Keratinocyte (primary cell): ENCODE measurements at places on chromosomes 4 and X. TPM values are rescaled to one million over a fixed set of nuclear protein-coding genes. Genes with fewer than 3 reads are reported as not detected.

DNA sequence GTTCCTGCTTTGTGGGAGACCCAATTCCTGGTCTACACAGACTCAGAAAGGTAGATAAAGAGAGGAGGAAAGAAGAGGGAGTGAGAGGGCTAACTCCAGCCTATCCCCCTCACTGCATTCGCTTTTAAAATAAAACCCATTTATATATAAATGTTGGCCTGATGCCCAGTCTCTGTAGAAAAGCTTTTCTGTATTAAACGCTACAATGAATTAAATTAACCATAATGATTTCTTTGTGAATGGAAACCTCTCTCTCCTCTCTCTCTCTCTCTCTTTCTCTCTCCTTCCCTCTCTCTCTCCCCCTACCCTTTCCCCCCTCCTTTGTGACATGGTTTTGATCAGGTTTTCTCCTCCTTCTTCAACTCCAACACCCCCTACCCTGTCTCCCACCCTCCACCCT, 34.8 kb downstream of the PJA1 start:
- H3K27me3 ChIP-seq, result no peaks in the 10 kb centered on the region
- H3K27ac ChIP-seq, result no peak overlapping the region
- DNase-seq, result no peak
- peaks cover 10% of the 10 kb centered on the region for H3K4me1 ChIP-seq
- no peaks in the 10 kb centered on the region for H3K36me3 ChIP-seq

PNMA6A gene
- 0.14 to 0.41 TPM (median 0.16 TPM) in 3 replicates for polyA plus RNA-seq

LRCH2 gene
- polyA plus RNA-seq, result not detected in 3 replicates

CFAP99 gene
- not detected in 3 replicates for polyA plus RNA-seq

DNA sequence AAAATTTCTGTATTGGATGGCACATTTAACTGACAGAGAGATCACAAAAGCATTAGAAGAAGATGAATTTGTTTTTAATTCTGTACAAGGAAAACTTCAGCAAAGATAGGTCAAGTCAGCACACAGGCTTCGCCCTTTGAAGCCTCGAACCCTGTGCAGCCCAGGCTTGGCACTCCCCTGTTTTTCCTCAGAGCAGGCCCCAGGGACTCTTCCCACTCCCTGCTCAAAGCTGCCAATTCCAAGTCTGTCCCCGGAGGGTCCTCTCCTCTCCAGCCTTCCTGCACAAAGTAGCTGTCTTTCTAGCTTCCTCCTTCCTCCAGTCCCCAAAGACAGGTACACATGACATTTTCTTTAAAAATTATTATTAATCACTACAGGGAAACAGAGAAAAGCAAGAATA, 466.3 kb downstream of the PPARGC1A start:
- no peaks in the 10 kb centered on the region for H3K36me3 ChIP-seq
- H3K27me3 ChIP-seq, result no peaks in the 10 kb centered on the region
- no peak for DNase-seq
- no peak overlapping the region for H3K27ac ChIP-seq
- no peaks in the 10 kb centered on the region for H3K4me1 ChIP-seq

MAPK10 gene
- polyA plus RNA-seq, result 4.7 to 8.2 TPM (median 6.8 TPM) in 3 replicates

GRCh38 chrX:101658661-101659491, 774 bp downstream of the ARMCX2 start:
- H3K4me1 ChIP-seq, result no peaks in the 10 kb centered on the region
- no peak overlapping the region for H3K27ac ChIP-seq
- DNase-seq, result no peak
- peaks cover 6% of the 10 kb centered on the region for H3K27me3 ChIP-seq

NDNF gene
- not detected in 3 replicates for polyA plus RNA-seq

DNA sequence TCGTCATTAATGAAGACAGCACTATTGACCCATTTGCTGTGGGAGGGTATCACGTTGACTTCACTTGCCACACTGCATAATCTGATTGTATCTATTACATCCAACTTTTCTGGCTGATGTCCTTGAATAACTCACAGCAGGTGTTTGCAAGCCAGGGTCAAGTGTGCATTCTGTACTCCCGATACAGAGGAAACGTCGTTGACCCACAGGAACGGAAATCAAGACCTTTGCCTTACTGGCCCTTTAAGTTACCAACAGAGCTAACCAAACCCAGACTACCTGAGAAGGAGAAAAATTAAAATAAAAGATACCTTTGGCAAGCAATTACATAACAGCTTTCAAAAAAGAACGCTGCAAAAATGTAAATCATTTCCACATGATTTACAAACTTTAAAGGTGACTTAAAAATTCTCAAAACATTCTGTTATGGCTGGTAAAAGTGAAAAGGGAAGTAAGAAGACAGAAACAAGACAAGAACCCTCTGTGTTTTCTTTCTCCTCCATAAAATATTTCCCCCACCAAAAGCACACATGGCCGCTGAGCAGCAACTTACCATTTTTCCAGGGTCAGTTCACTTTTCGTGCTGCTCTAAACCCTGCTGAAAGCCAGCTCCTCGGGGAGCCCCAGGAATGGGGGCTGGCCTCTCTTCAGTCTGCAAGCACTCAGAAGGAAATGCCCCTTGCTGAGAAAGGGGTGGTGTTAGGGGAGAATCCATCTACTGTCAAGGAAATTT, 6.5 kb upstream of the SHISA3 start:
- no peak overlapping the region for H3K4me3 ChIP-seq
- DNase-seq, result no peak
- H3K4me1 ChIP-seq, result no peaks in the 10 kb centered on the region
- peaks cover 7% of the 10 kb centered on the region for H3K27me3 ChIP-seq
- no peaks in the 10 kb centered on the region for H3K36me3 ChIP-seq

DNA sequence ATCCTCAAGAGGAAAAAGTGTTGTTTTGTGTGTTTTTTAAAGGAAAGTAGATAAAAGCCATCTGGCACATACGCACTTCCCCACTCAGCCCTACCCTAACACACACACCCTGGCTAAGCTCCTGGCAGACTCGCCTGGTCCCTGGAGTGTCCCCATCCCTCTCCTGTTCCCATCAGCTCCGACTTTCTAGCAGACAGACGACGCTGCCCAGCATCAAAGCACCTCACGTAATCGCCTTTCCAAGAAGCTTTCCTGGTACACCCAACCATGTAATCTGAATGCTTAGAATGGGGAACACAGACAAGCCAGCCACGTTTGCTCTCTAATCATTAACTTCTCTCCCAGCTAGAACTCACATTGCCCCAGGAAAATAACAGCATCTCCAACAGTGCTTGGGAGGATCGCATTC, 116.2 kb downstream of the AFAP1 start:
- no peak overlapping the region for H3K27ac ChIP-seq
- no peak for DNase-seq
- peaks cover 2% of the 10 kb centered on the region for H3K36me3 ChIP-seq
- peaks cover 5% of the 10 kb centered on the region for H3K4me1 ChIP-seq

GRCh38 chrX:68834371-68835103, 5.7 kb downstream of the EFNB1 start:
- no peaks in the 10 kb centered on the region for H3K27me3 ChIP-seq
- H3K27ac ChIP-seq, result peak overlapping the region; percentile 92
- H3K36me3 ChIP-seq, result peaks cover 30% of the 10 kb centered on the region
- DNase-seq, result no peak
- peaks cover 51% of the 10 kb centered on the region for H3K4me1 ChIP-seq

DNA sequence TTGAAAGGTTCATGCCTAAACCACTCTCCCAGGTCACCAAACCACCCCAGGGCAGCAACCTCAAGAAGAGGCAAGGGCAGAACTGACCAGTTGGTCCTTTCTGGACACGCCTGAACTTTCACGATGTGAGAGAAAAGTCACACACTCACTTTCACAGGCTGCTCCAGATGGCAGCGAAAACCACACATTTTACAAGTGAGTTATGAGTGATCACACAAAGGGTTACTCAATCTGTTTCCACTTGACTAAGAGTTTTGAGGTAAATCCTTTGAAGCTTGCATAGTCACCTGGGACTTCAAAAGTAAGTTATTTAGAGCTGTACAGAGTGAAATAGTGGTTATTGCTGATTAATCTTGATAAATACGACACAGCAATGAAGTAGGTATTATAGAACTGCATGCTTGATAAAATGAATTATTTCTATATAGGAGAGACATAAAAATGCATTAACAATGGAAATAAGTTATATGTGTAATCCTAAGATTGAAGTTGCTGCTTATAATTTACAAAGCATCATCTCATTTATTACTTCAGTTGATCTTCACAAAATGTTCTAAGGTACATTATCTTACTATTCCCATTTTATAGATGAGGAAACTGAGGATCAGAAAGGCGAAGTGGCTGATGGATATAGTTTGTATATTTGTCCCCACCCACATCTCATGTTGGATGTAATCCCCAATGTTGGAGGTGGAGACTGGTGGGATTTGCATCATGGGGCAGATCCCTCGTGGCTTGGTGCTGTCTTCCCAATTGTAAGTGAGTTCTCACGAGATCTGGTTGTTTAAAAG, 103.0 kb upstream of the KLF3 start:
- DNase-seq, result no peak
- no peak overlapping the region for H3K27ac ChIP-seq
- no peak overlapping the region for H3K4me3 ChIP-seq
- H3K4me1 ChIP-seq, result peaks cover 21% of the 10 kb centered on the region

NSUN7 gene
- 0.03 to 0.05 TPM in 2 of 3 replicates, not detected in the other for polyA plus RNA-seq

DNA sequence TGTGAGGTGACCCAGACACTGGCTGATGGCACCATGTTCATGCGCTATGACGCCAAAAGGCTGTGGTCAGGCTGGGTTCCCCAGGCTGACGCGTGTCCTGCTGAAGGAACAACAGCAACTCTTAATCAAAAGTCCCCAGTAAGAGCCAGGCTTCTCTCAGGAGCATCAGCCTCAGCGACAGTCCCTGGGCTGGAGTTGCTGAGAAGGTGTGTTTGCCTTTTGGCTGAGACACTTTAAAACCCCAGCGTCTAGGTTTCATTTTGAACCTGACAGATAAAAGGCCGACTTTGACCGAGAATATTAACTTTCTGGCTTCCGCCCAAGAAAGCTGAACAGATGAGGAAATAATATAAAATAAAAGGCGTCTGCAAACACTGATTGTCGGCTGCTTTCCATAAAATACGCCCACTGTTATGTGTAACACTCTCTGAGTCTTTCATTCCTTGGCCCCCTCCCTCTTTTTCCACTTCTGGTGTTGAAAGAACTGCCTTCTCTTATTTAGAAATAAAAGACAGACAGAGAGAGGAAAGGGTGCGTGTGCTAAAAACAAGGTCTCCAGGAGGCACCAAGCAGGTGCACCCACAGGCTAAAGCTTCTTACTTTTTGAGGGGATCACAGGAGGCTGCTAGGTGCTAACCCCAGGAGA, 373.6 kb downstream of the MID1IP1 start:
- no peak overlapping the region for H3K4me3 ChIP-seq
- H3K4me1 ChIP-seq, result no peaks in the 10 kb centered on the region
- DNase-seq, result no peak
- no peaks in the 10 kb centered on the region for H3K36me3 ChIP-seq

DNA sequence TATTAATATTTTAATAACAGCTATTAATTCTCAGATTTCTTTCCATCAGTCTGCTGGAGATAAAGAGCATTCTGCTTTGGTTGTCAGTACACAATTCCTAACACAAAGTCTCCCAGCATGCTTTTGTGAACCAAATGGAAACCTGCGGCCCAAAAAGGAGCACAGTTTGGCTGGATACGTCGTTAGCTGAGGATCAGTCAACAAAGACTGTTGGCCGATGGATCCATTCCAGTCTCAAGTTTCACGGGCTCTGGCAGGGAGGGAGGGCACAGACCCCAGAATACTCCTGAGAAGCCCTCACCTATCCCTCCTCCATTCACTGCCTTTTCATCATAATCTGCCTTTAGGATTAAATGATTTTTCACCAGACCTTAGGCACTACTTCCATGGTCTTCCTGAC, 26.3 kb upstream of the PRSS48 start:
- no peak overlapping the region for H3K27ac ChIP-seq
- DNase-seq, result no peak
- H3K27me3 ChIP-seq, result no peaks in the 10 kb centered on the region
- peaks cover 6% of the 10 kb centered on the region for H3K4me1 ChIP-seq

- H3K4me1 ChIP-seq, result no peaks in the 10 kb centered on the region
- H3K36me3 ChIP-seq, result no peaks in the 10 kb centered on the region
- no peak overlapping the region for H3K4me3 ChIP-seq
- H3K27me3 ChIP-seq, result no peaks in the 10 kb centered on the region
- no peak for DNase-seq
- no peak overlapping the region for H3K27ac ChIP-seq
Measured at GRCh38 chr4:137467537-137467936, 64.8 kb downstream of the PCDH18 start.

DNA sequence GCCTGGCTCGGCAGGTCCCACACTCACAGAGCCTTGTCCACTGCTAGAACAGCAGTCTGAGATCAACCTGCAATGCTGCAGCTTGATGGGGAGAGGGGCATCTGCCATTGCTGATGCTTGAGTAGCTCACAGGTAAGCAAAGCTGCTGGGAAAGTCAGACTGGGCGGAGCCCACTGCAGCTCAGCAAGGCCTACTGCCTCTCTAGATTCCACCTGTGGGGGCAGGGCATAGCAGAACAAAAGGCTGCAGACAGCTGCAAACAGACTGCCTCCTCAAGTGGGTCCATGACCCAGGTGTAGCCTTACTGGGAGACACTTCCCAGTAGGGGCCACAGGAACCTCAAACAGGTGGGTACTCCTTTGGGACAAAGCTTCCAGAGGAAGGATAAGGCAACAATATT, 110.6 kb upstream of the ADAMTS3 start:
- H3K27ac ChIP-seq, result no peak overlapping the region
- H3K4me1 ChIP-seq, result no peaks in the 10 kb centered on the region
- no peaks in the 10 kb centered on the region for H3K36me3 ChIP-seq
- H3K27me3 ChIP-seq, result no peaks in the 10 kb centered on the region

DNA sequence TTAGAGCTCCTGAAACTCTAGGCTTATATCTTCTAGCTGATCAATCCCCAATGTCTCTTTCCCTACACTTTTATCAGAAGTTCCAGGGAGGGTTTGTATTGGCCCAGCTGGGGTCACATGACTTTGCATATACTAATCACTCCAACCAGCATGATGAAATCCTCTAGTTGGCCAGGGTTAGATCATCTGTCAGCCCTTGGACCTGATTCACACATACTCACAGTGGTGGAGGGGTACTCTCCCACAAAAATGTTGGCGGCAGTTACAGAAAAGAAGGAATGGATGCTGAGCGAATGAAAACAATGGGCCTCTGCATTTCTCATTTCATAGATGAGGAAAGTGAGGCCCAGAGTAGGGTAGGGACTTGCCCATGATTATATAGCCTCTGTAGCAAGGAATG, 151.1 kb downstream of the PJA1 start:
- peaks cover 4% of the 10 kb centered on the region for H3K4me1 ChIP-seq
- H3K27me3 ChIP-seq, result peaks cover 3% of the 10 kb centered on the region
- no peak overlapping the region for H3K4me3 ChIP-seq
- DNase-seq, result no peak
- H3K36me3 ChIP-seq, result no peaks in the 10 kb centered on the region
- H3K27ac ChIP-seq, result no peak overlapping the region

DNA sequence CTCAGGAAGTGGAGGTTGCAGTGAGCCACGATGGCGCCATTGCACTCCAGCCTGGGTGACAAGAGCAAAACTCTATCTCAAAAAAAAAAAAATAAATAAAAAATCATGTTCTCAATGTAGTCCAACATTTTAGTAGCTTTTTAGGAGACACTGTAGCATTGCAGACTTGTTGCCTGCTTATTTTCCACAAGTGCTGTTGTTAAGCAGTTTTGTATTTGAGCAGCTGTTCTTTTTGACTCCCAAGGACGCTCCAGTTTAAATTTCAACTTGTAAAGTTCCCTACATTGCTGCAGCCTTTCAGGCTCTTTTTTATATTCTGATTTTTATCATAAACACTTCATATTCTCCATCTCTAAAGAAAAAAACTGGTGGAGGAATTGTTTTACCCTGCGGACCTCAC, 83.1 kb downstream of the PPEF2 start:
- no peaks in the 10 kb centered on the region for H3K4me1 ChIP-seq
- no peak overlapping the region for H3K4me3 ChIP-seq
- no peak overlapping the region for H3K27ac ChIP-seq

TMEM154 gene
- 41.9 to 106 TPM (median 52.5 TPM) in 3 replicates for polyA plus RNA-seq

GRCh38 chrX:94265323-94265722, 591.3 kb downstream of the FAM133A start:
- no peak overlapping the region for H3K4me3 ChIP-seq
- H3K4me1 ChIP-seq, result no peaks in the 10 kb centered on the region
- H3K36me3 ChIP-seq, result no peaks in the 10 kb centered on the region
- H3K27me3 ChIP-seq, result no peaks in the 10 kb centered on the region
